ENCODE measurements at places on chromosomes 3 and 15.

GRCh38 chr3:131591394-131592014, 88.7 kb upstream of the MRPL3 start:
- DNase-seq: no peak

DNA sequence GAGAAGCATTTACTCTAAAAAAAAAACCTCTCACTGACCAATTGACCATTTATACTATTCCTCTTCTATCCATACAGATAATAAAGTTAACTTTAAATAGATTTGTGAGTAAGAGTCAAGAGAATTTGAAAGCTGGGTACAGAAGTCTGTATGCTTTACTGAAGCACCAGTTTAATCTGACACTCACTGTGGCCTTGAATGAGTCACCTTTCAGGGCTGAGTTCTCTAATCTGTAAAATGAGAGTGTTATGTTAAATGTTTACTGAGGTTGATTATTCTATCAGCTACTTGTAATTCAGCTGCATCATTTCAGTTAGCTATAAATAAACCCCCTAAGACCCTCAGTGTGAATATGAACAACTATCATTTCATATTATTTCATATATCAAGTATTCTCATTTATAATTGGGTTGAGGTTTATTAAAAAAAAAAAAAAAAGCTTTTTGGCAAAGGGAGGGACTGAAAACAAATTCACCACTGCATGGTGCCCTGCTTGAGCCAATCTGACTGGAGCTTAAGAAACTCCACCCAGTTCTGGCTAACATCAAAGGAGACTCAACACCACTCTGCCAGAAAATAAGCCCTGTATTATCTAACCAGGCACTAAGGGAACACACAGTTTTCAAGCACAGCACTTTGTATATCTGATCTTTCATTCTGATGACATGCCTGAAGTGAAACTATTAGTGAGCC, 2.8 kb downstream of the MAP4 start:
- DNase-seq: peak; percentile 55

DNA sequence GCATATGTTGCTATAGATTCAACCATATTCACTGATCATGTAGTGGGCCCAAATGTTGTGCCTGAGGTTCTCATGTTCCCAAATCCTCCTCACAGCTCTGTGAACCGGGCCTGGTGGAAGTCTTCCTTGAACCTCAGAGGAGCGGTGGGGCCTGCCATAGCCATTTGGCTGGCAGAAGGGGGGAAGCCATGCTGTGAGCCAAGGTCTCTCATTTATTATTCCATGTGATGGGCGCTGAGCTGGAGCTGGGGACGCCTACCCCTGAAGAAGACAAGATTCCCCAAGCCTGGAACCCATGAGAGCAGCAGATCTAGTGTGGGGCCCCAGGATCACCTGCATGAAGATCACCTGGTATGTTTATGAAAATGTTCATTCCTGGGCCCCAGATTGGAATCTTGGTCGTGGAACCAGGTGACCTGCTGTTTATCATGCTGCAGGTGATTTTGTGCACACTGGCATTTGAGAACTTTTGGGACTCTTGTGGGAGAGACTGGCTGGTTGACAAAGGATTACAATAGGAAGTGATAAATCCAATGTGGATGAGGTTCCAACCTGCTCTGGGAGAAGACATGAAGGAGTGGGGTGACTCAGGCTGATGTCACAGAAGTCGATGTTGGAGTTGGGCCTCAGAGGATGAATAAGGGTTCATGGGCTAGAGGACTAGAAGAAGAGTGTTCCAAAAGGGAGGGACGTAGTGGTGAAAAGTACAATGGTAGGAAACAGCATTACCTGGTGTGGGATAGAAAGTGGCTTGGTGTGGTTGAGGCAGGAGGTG, 102.1 kb downstream of the ASB7 start:
- no peak for DNase-seq

GRCh38 chr3:51813539-51813938, 34.5 kb upstream of the IQCF6 start:
- DNase-seq: no peak

DNA sequence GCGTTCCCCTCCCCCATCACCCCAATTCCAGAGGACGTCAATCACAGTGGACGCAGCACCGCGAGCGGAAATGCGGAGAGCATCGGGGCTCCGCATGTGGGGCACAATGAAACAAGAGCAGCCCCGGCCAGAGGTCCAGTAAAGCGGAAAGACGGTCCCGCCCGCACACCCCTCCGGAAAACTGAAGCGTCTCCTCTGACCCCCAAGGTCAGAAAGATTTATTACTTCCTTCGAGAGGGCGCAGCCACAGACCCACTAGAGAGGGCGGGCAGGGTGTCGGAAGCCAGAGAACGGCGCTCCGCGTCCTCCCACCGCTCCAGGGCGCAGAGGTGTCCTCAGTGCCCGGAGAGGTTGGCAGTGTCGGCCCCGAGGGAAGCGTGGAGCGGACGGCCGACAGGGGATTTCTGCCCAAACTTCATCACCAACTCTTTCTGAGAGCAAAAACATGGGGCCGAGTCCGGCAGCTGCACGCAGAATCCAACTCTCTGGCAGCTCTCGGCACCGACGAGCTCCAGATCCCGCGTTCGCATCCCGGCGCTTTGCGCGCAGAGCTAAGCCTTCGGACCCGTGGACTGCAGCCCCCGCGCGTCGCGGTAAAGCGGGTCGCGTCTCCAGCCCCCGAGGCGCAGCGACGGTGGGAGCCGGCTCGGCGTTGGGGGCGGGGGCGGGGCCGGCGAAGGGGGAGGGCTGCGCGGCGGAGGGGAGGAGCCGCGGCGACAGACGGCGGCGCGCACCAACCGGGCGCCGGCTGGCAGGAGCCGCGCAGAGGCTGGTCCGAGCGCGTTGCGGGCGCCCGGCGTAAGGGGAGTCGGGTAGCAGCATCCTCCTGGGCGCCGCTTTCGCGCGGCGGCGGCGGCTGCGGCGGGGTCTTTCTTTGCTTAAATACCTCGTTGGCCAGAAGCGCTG, at the start of gene CHST2:
Gene CHST2, plus strand, starts transcription at position 763 of the 906 bp plus-strand sequence. CDS start 1,046 bp downstream, outside the sequence.
- DNase-seq: no peak

- no peak for DNase-seq
Observed at GRCh38 chr3:127038923-127039581, 56.1 kb downstream of the PLXNA1 start.

GRCh38 chr3:32106929-32107362, 526 bp downstream of the GPD1L start:
- DNase-seq: no peak

DNA sequence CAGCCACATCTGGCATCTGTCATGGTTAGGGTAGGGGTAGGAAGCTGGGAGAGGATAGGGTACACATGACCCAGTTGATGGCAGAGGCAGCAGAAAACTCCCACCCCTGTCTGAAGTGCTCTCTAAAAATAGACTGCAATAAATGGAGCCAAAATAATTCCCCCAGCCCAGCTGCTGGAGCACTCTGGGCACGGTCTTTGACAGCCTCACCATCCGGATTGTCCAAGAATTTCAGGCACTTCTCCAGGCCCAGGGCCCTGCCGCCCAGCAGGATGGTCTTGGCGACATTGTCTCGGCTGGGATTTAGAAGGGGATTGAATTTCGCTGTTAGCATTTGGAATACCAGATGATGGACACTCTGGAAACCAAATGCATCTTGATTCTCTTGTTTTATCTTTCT, 103.7 kb downstream of the IQSEC1 start:
- DNase-seq: no peak

- DNase-seq: no peak
Observed at GRCh38 chr15:35725353-35725752, 179.4 kb upstream of the DPH6 start.

DNA sequence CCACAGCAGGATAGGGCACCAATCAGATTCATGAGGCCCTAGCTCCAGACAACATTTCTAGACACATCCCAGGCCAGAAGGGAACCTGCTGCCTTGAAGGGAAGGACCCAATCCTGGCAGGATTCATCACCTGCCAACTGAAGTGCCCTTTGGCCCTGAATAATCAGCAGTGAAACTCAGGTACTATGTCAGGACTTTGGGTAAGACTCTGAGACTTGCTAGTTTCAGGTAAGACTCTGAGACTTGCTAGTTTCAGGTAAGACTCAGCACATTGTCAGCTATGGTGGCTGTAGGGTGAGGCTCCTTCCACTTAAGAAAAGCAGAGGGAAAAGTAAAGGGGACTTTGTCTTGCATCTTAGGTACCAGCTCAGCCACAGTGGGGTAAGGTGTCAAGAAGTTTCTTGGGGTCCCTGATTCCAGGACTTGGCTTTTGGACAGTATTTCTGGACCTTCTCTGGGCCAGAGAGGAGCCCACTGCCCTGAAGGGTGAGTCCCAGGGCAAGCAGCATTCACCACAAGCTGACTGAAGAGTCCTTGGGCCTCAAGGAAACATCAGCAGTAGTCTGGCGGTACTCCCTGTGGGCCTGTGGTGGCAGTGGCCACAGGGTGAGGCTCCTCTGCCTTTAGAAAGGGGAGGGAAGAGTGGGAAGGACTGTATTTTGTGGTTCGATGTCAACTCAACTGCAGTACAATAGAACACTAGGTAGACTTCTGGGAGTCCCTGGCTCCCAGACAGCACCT, 13.7 kb upstream of the COL8A1 start:
- DNase-seq: no peak

GRCh38 chr15:63974021-63974420, 72.3 kb downstream of the DAPK2 start:
- DNase-seq: no peak

GRCh38 chr3:69409831-69410230, 23.9 kb upstream of the FRMD4B start:
- no peak for DNase-seq

DNA sequence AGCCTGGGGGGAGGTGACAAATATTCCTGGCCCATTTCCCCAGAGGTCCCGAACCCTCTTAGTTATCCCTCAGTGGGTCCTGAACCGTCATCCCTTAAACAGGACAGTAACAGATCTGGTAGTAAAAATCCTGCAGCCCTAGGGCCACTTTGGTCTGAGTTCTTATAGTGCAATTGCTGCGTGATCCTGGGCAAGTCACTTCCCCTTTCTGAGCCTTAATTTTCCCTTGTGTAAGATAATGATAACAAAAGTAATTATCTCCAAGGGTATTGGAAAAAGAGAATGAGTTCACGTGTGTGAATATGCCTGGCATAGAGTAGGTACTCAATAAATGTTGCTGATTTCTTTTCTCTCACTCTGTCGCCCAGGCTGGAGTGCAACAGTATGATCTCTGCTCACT, 2.9 kb upstream of the JAGN1 start:
- DNase-seq: no peak

DNA sequence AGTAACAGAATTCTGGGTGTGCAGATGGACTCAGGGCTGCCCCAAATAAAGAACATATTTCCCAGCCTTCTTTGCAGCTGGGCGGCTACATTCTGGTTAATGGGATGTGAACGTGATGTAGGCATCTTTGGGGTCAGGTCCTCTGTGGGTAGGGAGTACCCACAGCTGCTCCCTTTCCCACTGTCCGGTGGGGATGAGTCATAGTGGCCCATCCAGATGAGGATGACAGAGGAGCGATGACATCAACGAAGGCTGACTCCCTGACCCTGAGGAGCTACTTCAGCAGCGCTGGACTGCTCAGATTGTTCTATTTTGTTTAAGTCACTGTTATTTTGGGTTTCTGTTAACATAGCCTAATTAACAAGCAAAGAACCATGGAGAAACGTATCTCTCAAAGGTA, 38.0 kb downstream of the SRPRB start:
- no peak for DNase-seq

DNA sequence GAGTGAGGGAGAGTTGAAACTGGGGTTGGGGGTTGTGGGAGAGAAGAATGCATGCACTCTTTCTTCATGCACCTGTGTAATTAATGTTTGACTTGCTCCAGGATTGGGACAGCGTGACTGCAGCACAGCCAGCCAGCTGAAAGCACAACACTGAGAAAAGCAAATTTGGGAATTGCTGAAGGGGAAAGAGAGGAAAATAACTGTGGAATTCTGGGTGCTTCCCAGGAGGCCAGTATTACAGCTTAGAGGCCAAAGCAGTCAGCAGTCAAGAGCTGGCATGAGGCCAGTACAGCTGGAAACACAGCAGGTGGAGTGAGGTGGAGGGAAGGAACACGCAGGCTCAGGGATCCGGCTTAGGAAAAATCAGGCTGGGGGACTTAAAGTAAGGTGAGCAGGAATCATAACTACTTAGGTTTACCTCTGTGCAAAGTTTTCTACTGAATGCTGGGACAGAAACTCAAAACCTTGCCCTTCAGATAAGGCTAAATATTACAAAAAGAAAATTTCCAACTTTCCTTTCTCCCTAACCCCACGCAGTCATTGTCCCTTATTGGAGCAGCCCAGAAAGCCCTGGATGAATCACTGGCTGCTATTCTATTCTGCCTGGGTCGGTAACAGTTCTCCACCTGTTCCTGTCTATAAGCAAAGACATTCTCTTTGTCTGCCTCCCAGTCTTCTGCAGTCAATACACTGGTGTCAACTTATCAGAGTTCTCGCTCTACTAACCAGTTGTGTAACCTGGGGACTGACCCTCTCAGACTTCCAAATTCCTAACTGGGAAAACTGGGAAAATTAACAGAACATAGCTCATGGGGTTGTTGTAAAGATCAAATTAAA, 167.2 kb downstream of the MAGI1 start:
- DNase-seq: peak; percentile 81

- DNase-seq: no peak
Observed at GRCh38 chr3:107985496-107985895, 105.3 kb downstream of the CD47 start.

- no peak for DNase-seq
Observed at GRCh38 chr15:97972366-97972765, 11.9 kb downstream of the ARRDC4 start.

DNA sequence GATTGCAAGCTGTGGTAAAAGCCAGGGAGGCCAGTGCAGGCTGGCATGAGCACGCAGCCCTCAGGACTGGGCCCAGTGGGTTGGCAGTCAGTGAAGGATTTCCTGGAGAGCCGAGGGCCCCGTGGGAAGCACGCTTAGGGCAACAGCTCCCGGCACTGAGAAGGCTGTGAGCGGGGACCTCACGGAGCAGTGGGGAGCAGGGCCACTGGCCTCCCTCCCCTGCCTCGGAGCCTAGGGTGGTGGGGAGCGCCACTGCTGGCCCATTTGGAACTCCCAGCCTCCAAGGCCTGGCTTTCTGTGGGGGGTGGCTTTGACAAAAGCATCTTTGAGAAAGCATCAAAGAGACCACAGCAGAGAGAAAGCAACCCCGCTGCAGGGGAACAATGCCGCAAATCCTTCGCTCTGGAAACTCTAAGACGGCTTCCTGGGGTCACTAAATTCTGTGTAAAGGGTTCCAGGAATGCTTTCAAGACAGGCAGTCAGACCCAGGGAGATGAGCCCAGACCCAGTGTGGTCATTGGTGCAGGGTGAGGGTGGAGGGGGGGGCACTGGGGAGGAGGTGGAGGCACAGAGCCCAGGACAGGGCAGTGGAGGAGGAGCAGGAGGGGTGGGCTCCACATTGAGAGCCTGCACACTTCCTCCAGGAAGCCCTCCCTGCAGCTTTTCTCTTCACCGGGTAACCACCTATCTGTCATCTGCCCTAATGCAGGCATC, 9.5 kb upstream of the APBA2 start:
- no peak for DNase-seq

Data from epithelial cell of proximal tubule (primary cell).